ENCODE measurements at places on chromosomes 1 and 21.

- DNase-seq = no peak
These were observed 24.8 kb downstream of the TM2D1 start for GRCh38 chr1:61699911-61700851.

- DNase-seq = peak; percentile 85
These were observed 260.5 kb downstream of the PRDM2 start for GRCh38 chr1:13960375-13960987.

- no peak for DNase-seq
These were observed 100.2 kb upstream of the COG2 start for GRCh38 chr1:230542054-230542453.

DNA sequence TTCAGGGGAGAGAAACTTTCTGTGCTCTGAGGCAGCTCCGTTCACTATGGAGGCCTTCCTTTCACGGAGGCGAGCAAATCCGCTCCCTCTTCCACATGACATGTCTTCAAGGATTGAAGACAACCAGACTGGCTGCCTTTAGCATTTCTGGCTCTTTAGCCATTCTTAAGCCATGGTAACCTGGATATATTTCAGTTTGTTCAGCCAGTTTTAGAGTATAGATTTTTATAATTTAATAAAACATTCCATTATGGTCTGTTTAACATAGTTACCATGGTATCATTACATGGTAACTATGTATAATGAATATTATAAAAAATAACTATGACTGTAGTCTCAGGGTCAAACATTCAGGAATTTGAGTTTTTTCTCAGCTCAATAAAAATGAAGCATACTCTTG is 54.2 kb upstream of the NFIA start:
- no peak for DNase-seq

GRCh38 chr1:20358761-20359263 is 68.1 kb downstream of the VWA5B1 start:
- DNase-seq = peak; percentile 85

GRCh38 chr1:15212216-15212953 is 34.6 kb upstream of the FHAD1 start:
- DNase-seq = peak; percentile 60

GRCh38 chr1:6497215-6497866 is 5.9 kb upstream of the PLEKHG5 start:
- DNase-seq = no peak

DNA sequence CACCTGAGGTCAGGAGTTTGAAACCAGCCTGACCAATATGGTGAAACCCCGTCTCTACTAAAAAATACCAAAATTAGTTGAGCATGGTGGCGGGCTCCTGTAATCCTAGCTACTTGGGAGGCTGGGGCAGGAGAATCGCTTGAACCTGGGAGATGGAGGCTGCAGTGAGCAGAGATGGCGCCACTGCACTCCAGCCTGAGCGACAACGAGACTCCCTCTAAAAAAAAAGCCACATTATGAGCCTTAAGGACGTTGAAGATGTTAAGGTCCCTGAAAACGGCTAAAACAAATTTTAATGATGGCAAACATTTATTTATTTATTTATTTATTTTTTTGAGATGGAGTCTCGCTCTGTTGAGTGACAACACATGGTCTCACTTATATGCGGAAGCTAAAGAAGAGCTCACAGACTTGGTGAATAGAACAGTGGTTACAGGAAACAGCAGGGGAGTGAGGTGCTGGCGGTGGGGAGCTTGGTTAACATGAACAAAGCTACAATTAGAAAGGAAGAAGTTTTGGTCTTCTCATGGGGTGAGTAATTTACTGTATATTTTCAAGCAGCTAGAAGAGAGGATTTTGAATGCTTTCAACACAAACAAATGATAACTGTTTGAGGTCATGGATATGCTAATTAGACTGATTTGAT is 47.1 kb downstream of the TCP10L start:
- DNase-seq = no peak

DNA sequence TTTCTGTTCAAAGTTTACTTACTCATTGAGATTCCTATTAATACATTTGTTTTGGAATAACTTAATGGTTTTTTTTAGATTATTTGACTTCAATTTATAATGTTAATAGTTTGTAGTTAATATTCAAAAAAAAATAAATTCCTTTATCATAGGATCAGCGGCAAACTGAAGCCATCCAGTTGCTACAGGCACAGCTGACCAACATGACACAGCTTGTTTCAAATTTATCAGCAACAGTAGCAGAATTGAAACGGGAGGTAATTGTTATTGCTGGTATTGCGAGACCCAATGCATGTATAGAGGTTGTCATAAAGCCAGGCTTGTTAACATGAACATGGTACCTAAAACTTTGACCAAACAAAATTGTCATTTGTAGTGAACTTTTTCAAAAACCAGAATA is 59.0 kb upstream of the FASLG start:
- DNase-seq = no peak

GRCh38 chr1:204523605-204524215 is 7.5 kb downstream of the MDM4 start:
- no peak for DNase-seq

GRCh38 chr1:118947003-118947765 is 41.0 kb downstream of the TBX15 start:
- DNase-seq = no peak

DNA sequence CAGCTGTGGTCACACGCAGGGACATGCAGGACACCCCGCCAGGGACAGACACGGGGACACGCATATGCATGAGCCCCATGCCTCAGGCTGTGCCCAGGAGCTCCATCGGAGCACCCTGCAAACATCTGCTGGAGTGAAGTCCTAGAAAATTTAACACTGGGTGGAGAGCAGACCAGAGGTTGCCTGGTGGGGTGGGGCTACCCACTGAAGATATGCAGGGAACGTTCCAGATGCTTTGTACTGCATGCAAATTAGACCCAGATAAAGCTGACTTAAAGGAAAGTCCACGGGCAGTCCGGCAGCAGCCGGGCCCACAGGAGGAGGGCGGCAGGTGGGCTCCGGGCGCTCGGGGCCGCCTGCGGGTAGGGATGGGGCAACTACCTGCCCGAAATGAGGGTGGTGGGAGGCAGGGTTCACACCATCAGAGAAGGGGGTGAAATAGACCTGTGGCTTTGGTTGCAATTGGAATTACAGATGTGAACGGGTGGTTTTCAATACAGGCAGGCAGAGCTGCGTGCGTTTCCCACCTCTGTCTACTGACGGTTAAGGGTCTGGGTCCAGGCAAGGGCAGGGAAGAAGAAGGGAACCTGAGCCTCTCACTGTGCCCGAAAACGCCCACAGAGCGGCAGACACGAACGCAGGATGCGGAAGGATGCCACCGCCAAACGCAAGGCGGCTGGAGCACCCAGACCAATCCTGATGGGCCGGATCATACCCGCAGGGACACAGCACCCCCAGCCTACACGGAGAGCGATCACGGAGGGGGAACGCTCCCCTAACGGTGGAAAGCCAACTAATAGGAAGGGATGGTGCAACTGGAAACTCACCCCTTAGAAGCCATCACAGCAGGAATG is 21.0 kb downstream of the CFAP74 start:
- DNase-seq = no peak

GRCh38 chr1:209569455-209570207 is 13.9 kb upstream of the CAMK1G start:
- DNase-seq = no peak

DNA sequence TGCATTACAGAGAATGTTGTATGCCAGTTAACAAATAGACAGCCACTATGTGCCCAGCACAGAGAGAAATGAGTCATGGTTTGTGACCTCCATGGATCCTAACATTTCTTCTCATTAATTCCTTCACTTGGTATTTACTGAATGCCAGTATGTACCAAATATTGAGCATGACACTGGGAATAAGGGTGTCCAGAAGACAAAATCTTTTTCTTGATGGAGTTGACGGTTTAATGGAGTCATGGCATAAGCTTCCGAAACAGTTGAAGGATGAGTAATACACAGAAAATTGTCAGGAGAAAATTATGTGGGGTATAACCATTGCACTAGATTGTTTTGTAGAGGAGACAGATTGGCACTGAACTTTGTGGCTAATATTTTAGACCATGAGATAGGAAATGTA is 36.9 kb downstream of the PTGFR start:
- no peak for DNase-seq

- DNase-seq = peak; percentile 78
These were observed 683 bp downstream of the PPOX start for GRCh38 chr1:161166669-161167548.

DNA sequence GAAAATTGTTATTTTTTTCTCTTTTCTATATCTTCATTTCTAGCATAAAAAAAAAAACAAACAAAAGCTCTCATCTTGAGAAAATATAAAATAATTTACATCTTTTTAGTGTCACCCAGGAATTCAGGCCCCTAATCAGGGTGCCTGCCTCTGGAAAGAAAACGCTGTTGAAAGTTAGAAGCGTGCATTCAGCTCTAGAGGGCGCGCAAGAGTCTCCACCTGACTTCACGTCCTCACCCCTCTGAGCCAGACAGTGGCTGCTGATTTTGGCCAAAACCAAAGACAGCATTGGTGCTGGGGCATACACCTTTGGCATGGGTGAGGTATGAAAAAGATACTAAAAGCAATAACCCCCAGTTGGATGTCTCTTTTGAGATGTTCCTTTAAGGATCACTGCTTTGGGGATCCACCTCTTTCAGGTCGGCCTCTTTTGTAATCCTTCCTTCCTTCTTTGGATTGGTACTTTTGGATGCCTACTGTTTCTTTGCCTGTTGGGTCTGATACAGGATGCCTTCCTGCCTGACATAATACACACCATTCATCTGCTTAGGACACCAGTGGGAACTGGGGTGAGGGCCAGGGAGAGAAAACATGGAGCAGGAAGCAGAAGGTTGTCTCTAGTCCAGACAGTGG is 77.6 kb upstream of the CHRM3 start:
- no peak for DNase-seq

GRCh38 chr1:221141096-221141495 is 261.9 kb downstream of the HLX start:
- DNase-seq = no peak

GRCh38 chr1:214445831-214446614 is 105.4 kb downstream of the PTPN14 start:
- DNase-seq = no peak

GRCh38 chr1:40798366-40799281 is 15.0 kb downstream of the KCNQ4 start:
- no peak for DNase-seq

GRCh38 chr1:158095737-158096335 is 84.9 kb upstream of the CD1D start:
- DNase-seq = no peak

- no peak for DNase-seq
These were observed 3.0 kb upstream of the SMPDL3B start for GRCh38 chr1:27931759-27932158.

DNA sequence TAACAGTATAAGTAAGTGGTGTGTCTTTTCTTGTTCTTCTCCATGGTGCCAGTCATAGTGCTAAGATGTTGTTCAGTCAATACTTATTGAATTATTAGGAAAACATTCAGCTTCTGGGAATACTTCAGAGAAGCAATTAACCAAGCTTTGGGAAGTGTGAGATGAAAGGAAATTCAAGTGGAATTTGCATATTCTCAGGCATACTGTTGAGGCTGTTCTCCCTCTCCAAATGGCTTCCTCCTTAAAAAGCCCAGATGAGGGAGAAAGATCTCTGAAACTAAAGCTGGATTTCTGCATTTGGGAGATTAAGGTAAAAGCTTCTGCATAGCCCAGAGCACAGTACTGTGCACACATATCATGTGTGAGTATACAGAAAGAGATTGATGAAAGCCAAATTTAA is 73.4 kb downstream of the MACF1 start:
- DNase-seq = no peak

DNA sequence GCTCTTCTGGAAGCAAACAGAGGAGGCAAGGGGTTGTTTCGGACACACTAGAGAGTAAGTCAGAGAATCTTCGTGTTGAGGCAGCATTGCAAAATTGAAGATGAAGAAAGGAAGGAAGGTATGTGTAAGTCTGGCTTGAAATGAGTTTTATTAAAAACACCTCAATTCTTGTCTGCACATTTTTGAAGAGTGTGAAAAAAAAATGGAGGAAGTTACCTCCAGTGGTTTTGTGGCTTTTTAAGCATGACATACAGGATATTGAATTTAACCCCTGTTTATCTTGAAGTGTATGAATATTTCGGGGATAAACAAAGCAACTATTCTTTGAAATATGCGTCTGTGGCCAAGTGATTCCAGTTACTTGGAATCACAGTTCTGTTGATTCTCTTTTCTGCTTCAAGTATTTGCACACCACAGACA is 203.2 kb upstream of the SGIP1 start:
- DNase-seq = no peak

DNA sequence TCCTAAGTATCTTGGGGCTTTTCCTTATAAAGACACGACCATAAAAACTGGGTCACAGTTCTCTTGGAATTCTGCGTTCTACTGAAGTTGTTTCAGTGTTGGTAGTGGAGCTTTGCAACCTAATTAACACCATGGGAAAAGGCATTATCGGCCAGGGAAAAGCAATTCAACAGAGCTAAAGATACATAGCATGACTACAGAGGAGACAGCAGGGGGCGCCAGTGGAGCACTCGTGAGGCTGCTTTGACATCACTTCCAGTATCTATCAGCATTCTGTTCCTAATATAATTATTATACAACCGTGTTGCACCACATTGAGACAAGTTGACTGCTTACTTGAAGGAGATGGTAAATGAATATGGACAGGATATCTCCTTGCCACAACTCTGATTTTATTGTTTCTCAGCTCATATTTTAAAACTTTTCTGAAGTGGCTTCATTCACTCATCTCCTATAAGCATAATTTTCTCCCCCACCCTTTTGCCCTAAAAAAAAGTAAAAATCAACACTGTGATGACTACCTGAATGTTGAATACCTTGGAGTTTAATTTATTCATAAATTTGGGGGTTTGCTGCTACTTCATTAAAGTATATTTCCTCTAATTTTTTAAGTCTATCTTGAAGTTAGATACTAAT is 39.4 kb downstream of the ZP4 start:
- no peak for DNase-seq

DNA sequence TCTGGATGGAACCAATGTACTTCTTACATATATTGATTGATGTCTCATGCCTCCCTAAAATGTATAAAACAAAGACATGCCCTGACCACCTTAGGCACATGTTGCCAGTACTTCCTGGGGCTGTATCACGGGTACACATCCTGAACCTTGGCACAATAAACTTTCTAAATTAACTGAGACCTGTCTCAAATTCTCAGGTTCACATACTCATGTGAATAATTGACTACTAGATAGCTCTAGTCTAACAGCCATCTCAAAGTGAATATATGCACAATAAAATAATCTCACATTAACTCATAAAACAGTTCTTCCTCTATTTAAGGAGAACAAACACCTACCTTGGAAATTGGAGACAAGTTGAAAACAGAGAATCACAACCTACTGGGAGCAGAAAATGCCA is 5.6 kb downstream of the DNAI4 start:
- no peak for DNase-seq

- DNase-seq = no peak
These were observed 68.2 kb downstream of the SIM2 start for GRCh38 chr21:36767096-36767495.

GRCh38 chr1:87953732-87954344 is 625.2 kb downstream of the LMO4 start:
- DNase-seq = peak; percentile 80

DNA sequence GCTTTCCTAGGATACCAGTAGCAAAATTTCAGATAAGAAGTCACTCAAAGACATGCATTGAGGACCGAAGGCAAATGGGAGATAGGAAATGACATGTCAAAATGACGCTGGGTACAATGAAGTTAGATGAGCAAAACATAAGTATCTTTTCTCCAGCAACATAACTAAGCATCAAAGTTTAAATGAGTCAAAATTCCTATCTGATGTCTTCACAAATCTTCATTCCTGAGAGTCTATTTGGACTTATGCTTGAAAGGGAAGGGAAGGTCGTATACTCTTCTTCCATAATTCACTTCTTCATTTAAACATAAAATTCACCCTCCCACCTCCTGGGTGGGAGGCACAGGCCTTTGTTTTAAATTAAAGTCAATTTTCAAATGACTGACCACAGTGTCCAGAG is 4.1 kb upstream of the TMEM81 start:
- no peak for DNase-seq
